ENCODE measurements at places on chromosomes 7 and 10.
A peak's percentile ranks its signal among the peaks of the same experiment; 100 is the strongest.

DNA sequence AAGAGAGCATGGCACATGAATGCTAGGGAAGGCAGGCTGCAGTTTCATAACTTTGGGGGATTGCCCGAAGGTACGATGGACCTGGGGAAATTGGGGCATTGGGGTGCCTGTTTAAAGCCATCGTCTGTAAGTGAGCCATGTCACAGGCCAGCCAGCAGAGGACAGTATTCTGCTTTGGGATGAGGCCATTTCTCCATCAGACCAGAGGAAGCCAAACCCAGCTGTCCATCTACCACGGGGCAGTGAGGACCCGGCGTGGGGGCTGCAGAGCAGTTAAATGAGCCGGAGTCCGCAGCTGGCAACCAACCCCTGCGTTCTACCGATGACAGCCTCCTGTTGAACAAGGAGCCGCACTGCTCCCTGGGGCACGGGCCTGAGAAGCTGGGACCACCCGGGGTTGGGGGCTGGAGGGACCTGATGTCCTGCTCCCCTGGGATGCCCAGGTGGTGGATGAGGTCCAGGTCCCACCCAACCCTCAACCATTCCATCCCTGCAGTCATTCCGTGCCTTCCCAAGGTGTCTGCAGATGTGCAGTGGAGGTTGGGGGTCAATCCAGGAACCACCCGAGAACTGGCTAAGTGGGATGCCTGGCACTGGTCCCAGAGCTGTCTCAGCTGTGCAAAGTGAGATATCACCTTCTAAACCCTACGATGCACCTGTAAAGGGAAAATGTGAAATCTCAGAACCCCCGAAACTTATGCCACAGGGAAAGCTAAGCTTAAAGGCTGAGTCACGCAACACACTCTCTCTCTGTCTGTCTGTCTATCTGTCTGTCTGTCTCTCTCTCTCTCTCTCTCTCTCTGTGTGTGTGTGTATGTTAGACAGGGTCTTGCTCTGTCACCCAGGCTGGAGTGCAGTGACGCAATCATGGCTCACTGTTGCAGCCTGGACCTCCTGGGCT lies 12.1 kb upstream of the RHBDD2 start:
- peak; percentile 60 for DNase-seq

GRCh38 chr7:141071260-141071854 lies 2.5 kb upstream of the TMEM178B start:
- peak; percentile 90 for DNase-seq

DNA sequence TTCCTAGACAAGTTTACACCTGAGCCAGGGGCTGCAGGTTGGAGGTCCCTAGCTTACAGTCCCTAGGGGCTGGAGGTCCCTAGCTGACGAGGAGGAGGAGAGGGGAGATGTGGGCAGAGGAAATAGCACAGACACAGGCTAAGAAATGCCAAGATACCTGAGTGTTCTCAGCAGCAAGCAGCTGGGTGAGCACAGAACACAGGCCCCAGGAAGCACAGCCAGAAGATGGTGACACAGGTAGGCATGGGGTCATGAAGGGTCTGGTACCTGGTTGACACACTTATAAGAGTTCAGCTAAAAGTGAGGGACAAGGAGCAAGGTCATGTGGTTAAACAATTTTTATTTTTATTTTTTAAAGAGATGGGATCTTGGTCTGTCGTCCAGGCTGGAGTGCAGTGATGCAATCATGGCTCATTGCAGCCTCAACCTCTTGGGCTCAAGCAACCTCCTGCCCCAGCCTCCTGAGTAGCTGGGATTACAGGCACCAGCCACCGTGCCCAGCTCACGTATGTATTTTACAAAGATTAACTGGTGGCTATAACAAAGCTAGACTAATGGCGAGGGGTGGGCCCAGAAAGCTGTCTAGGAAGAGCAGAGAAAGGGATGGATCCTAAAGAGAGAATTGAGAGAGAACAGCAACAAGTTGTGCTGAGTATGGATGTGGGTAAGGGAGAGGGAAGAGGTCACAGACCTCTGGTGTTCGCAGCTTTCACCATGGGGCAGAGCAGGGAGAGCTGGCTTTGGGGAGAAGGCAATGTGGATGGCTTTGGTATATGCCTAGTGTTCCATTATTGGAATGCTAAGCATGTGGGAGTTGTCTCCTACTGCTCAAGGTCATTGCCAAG lies 140.3 kb upstream of the KLF14 start:
- no peak for DNase-seq

GRCh38 chr10:73731588-73732375 lies 12.4 kb upstream of the SEC24C start:
- no peak for DNase-seq

- DNase-seq: no peak
Observed at GRCh38 chr10:112956631-112957350, 6.7 kb downstream of the TCF7L2 start.

DNA sequence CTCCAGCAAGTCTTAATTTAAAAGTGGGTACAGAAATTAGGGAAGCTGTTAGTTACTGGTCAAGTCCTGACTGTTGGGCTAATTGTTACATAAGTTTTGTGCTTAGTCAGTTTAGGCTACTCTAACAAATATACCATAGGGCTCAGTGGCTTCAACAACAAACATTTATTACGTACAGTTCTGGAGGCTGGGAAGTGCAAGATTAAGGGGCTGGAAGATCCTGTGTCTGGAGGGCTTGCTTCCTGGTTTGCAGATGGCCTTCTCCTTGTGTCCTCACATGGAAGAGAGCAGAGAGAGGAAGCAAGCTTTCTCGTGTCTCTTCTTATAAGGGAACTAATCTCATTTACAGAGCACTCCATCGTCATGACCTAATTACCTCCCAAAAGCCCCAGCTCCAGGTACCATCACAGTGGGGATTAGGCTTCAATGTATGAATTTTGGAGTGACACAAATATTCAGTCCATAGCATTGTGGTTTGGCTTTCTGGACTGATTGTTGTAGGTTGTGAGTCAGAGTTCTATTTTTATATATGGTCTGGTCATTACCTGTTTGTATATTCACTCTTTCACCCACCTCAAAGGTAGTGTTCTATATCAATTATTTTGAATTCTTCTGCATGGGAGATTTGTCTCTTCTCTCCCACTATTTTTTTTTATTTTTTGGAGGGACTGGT lies 17.1 kb downstream of the ST7 start:
- DNase-seq: no peak

DNA sequence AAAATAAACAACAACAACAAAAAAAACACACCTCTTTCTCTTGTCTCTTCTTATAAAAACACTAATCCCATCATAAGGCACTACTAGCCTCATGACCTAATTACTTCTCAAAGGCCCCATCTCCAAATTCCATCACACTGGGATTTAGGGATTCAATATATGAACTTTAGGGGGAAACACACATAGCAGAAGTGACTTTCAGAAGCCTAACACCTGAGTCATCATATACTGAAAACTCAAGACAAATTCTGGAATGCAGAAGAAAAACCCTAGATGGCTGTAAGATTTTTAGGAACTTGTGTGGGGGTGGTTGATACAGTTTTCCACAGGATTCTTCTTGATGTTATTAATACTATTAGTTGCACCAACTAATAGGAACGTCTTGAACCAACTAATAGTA lies 33.7 kb upstream of the CSTF2T start:
- no peak for DNase-seq

- no peak for DNase-seq
Observed at GRCh38 chr10:106981452-106982075, 182.9 kb downstream of the SORCS1 start.
